ENCODE measurements at places on chromosomes 5 and 9.

GRCh38 chr9:118954857-118955256 lies 414.4 kb downstream of the BRINP1 start:
- DNase-seq = no peak

DNA sequence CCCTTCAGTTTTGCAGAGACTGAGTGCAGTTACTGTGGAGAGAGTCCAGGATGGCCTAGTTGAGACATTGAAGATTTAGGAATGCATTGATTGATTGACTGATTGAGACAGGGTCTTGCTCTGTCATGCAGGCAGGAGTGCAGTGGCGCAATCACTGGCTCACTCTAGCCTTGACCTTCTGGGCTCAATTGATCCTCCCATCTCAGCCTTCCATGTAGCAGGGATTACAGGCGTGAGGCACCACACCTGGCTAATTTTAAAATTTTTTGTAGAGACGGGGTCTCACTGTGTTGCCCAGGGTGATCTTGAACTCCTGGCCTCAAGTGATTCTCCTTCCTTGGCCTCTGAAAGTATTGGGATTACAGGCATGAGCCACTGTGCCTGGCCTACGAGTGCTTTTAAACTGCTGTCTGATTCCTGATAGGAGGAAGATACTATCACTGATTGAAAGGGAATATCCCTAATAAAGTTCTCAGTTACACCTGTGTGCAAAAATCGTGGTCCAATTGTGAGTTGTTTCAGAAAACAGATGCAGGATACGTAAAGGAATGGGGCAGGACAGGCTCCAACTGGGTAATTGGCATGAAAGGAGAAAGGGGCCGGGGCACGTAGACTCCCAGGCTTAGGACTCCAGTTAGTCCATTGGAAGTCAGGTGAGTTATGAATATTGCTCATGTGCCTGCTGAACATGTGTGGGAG lies 87.5 kb downstream of the KDM4C start:
- DNase-seq = no peak

- no peak for DNase-seq
Observed at GRCh38 chr5:149256451-149256850, 15.2 kb upstream of the AFAP1L1 start.

DNA sequence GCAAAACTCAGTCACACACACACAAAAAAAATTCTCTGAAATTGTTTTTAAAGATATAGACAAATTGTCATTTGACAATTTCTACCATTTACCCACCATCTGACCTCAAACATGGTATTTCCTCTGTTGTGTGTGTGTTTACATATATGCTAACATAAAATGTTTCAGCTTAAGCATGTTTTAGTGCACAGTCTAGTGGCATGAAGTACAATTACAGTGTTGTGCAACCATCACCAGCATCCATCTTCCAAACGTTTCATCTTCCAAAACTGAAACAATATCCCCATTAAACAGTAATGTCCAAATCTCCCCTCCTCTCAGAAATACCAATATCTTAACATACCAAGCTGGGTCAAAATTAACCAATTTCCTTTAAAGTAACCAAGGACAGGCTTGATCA lies 65.2 kb downstream of the MYO10 start:
- DNase-seq = no peak

DNA sequence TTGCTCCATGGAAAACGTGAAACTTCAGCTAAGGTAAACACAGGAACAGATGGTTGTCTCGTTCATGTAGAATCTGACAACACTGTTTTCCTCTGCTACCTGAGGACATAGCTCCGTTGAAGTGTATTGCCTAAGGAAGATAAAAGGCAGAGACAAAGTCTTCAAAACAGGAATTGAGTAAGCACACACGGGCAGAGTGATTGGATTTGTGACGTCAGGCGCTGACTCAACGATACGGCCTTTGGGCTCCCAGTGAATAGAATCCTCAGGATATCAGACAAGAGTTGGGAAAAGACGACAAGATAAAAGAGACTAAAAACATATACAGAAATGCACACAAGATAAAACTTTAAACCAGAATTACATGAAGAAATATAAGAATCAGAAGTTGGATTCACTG lies 787.1 kb upstream of the CTNND2 start:
- DNase-seq = no peak

- DNase-seq = no peak
Observed at GRCh38 chr9:20070336-20070735, 281.5 kb upstream of the SLC24A2 start.

GRCh38 chr9:104993291-104993963 lies 65.5 kb upstream of the ABCA1 start:
- peak; percentile 74 for DNase-seq

- DNase-seq = no peak
Observed at GRCh38 chr5:84791138-84791537, 406.5 kb upstream of the EDIL3 start.

DNA sequence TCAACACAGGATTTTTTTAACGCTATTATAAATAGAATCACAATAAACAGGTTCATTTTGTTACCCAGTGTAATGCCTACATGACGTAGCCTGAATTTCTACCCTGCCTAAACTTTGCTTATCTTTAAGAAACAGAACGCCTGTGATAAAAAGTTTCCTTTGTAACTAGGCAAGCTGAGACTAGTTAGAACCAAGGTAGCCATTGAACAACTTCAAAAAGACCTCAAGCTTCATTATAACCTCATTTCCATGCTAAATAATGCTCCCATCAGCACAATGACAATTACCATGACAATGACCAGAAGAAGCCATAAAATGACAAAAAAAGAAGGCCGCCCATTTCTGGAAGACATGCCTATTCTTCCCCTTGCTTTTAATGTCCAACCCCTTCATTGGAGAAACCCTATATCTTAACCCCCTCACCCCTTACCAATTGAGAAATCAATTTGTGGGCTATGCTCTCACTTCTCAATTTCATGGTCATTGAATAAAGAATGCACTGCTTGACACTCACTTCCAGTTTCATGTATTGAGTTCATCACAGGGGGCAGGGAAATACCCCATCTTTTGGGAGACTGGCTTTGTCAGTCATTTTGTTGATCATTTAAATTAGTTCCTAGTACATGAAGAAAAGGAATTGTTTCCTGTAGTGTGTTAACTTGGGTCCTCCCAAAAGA lies 276.8 kb downstream of the MCTP1 start:
- DNase-seq = no peak

GRCh38 chr5:72925336-72926010 lies 30.4 kb upstream of the FCHO2 start:
- no peak for DNase-seq

GRCh38 chr9:121055642-121056143 lies 5.6 kb upstream of the C5 start:
- DNase-seq = no peak

DNA sequence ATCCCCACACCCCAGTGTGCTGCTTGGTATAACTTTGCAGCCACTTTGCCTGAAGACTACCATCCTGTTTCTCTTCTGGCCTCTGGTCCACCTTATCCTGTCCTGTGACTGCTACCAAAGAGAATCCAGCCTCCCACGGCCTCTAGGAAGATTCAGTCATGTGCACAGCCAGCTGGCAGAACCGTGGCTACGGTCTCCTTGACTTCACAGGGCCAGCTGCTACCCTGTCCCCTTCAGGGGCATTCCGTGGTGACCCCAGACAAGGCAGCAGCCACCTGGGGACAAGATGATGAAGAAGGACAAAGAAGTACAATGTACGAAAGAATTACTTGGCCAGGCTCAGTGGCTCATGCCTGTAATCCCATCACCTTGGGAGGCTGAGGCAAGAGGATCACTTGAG lies 98.6 kb downstream of the PDE6A start:
- no peak for DNase-seq

GRCh38 chr9:133656211-133657119 lies 20.3 kb downstream of the DBH start:
- DNase-seq = no peak

DNA sequence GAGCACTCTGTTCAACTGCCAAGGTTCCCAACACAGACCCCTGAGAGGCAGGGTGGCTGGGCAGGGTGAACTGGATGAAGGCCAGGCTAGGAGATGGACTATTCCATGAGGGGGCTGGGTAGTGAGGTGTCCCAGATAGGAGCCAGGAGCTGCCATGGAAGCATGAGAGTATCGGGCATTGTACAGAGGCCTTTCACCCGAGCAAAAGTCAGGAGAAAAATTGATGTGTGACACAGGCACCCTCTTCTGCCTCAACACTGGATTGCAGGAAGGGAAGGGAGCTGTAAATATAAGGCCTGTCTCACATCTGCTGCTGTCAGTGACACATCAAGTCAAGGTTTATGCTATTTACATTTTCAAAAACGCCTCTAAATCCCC lies 74.6 kb downstream of the UBAP1 start:
- no peak for DNase-seq

- no peak for DNase-seq
Observed at GRCh38 chr5:127941646-127942045, 141.9 kb upstream of the SLC12A2 start.

DNA sequence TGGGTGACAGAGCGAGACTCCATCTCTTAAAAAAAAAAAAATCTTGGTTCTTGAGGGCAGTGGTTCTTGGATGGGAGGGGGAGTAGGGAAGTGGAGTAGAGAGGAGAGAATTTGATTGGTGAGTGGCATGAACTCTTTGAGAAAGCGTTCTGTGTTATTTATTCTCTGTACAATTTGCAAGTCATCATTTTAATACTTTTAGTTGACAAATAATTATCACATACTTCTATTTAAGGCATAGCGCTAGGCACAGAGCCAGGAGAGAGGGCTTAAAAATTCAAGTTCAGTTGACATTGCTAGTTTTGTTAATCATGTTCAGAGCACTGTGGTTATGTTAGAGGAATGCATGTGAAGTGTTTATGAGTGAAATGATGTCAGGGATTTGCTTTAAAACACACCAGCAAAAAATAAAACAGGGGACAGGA lies 24.6 kb downstream of the HSDL2 start:
- no peak for DNase-seq

GRCh38 chr9:92948038-92948534 lies 763 bp downstream of the FGD3 start:
- DNase-seq = no peak

- no peak for DNase-seq
Observed at GRCh38 chr9:17090041-17090440, 44.8 kb upstream of the CNTLN start.

GRCh38 chr5:54108136-54108535 lies 202.2 kb downstream of the ARL15 start:
- no peak for DNase-seq

- no peak for DNase-seq
Observed at GRCh38 chr9:18622186-18622836, 148.4 kb downstream of the ADAMTSL1 start.

DNA sequence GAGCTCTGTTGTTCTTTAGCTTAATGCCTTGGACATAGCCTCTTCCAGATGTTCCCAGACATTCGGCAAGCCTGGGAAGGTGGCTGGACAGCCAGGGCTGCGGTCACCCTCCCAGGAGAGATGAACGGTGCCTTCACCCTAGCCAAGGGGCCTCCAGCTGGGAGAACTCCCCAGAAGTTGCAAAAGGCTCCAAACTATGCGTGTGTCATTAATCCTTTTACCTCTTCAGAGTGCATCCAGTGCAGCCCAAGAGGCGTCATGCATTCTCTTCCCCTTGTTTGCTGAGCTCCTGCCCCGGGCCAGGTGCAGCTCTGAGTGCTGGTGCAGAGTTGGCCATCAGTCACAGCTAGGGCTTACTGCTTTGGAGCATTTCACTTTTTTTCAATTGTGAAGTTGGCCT lies 22.8 kb downstream of the HMCN2 start:
- no peak for DNase-seq

- no peak for DNase-seq
Observed at GRCh38 chr9:8724284-8725018, 924.9 kb upstream of the DMAC1 start.

DNA sequence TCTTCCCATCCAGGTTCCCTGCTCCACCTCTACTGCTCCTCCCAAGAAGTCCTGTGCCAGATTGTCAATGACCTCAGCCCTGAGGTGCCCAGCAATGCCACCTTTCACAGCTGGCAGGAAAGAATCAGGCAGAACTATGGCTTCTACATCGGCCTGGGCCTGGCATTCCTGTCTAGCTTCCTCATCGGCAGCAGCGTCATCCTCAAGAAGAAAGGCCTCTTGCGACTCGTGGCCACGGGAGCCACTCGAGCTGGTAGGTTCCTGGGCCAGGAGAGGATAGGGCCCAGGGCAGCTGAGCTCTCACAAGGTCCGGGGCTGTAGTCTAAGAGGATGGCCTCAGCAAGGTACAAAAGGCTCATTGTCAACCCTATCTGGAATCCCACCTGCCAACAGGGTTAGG lies 3.1 kb downstream of the NIPAL4 start:
- no peak for DNase-seq

DNA sequence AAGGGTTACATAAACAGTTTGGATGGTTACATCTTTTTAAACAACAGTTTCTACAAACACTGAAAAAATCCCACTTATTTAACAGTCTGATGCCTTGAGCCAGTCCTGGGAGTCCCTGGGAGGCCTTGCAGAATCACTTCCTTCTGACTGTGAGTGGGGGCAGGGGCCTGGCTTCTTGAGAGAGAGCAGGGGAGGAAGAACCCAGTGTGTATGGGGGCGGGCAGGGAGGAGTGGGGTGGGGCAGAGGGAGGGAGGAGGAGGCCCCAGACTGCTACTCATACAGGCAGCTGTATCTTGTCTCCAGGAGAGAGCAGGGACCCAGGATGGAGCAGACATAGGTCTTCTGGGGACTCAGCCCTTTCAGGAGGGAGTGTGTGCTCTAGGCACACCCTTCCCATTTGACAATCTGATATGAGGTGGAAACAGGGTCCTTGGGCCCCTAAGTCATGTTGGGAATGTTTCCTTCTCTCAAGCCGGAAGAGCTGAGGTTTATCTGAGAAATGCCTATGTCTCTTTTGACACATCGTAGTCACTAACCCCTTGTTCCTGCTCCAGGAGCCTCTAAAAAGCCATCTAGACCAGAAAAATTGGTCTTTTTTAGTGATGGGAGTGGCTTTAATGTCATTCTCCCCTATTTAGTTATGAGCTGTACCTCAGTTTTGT lies 52.8 kb downstream of the IRF1 start:
- no peak for DNase-seq

GRCh38 chr9:13082796-13083195 lies 196.7 kb downstream of the MPDZ start:
- no peak for DNase-seq

DNA sequence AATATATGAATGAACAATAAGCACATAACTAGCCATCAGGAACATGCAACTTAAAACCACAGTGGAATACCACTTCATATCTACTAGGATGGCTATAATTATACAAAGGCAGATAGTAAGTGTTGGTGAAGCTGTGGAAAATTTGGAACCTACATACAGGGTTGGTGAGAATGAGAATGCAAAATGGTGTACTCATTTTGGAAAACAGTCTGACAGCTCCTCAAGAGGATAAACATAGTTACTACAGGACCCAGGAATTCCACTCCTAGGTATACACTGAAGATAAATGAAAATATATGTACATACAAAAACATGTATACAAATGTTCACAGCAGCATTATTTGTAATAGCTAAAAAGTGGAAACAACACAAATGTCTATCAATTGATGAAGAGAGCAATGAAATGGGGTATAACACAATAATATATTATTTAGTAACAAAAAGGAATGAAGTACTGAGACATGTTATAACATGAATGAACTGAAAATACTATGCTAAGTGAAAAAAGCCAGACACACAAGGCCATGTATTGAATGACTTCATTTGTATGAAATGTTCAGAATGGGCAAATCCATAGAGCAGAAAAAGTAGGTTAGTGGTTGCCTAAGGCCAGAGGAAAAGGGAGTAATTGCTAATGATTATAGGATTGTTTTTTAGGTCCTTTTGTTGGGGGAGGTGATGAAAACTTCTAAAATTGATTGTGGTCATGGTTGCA lies 31.2 kb upstream of the CDK5RAP2 start:
- DNase-seq = no peak
